Left forelimb (tissue), 1 donor: ENCODE measurements at places on chromosomes 3 and 15.

DNA sequence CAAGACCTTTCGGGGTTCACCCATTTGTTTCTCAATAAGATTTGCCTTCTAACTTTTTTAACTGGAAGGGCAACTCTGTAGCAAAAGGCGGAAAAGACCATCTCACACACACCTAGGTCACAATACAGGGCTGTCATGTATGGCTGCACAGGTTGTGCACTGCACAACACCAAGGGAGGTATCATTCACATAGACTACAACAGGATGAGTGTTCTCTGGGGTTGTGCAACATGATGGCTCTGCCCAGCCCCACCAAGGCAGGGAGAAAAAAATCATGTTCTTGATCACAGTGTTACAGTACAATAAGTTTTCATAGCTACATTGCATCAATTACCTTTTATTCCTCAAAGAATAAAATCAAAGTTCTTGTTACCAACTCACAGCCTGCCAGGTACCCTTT, 52.8 kb downstream of the ANXA2 start:
- no peak for DNase-seq

- no peak for DNase-seq
Measured at GRCh38 chr3:188197388-188197847, 43.5 kb downstream of the LPP start.

GRCh38 chr3:52310861-52311575, 5.1 kb upstream of the DNAH1 start:
- DNase-seq, result no peak

- no peak for DNase-seq
Measured at GRCh38 chr3:13863965-13864595, 15.8 kb downstream of the WNT7A start.

GRCh38 chr3:78632925-78633553, 1134.8 kb downstream of the ROBO1 start:
- no peak for DNase-seq

- no peak for DNase-seq
Measured at GRCh38 chr15:59999612-60000112, 4.4 kb upstream of the FOXB1 start.

DNA sequence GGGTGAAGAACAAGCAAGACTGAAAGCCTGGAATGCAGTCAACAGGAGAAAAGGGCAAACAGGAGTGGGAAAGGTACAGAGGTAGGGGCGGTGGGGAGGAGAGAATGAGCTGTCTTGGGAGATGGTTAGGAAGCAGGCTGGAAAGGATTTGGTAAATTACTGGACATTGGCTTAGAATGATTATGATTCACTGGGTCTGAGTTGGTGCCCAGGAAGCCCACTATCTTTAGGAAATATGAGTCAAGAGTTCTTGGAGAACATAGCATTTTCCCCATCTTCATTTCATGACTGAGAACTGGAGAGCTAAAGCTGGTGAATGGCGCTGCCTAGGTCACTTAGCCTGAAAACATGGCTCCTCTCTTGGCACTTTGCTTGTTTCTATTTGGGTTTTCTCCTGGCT, 74.7 kb upstream of the C3orf80 start:
- DNase-seq, result no peak

DNA sequence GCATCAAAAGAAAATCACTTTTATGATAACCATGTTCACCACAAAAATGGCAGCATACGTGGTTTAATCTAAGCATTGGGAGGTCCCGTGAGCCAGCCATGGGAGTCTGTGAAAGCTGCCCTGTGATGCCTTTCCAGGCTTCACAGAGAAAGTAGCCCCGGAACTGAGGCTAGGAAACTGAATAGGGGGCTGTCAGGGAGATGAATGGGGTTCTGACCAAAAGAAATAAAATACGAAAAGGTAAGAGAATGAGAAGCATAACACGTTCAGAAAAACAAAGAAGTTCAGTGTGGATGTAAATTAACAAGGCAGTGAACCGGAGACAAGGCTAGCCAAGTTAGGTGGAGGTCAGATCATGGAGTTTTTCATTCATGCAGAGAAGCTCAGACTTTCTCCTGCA, 118.9 kb downstream of the ANXA2 start:
- DNase-seq, result no peak

GRCh38 chr15:53525894-53526293, 233.6 kb downstream of the WDR72 start:
- no peak for DNase-seq

GRCh38 chr15:48400086-48400485, 68.9 kb downstream of the DUT start:
- DNase-seq, result no peak

- no peak for DNase-seq
Measured at GRCh38 chr3:308597-309321, 112.2 kb downstream of the CHL1 start.

DNA sequence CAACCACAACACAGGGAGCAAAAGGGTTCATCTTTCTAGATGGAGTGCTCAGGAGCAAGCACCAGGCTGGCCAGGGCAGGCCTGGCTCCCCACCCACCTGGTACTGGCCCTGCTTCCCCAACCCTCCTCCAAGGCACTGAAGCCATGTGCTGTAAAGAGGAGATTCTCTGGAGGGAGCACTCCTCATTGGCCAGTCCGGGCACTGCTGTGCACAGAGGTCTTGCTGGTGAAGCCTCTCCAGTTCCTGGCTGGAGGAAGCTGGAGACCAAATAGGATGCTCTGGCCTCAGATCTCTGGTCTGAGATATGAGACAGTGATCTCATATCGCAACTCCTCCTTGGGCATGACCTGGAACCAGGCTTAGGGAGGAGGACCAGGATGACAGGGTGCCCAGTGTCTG, 7.7 kb upstream of the SEMA3F start:
- DNase-seq, result no peak

DNA sequence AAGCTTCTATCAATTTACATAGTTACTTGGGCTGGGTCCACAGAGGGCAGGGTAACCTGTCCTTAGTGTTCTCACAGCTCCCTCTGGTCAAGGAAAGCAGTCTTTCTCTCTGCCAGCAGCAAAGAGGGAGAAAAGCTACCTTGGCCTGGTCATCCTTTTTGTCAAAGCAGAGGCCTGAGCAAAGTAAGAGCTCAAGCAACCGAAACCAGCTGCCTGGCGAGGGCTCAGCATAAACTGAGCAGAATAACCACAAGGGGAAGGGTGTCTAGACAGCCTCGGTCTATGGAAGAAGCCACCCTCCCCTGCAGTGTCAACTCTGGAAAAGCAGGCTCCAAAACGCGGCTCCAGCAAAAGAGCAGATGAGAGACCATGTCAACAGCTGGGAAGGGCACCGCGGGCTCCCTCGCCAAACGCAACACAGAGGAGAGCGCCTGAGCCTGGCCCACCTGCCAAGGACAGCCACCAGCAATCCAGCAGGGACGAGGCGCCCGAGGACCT, 17.4 kb downstream of the LRIG1 start:
- peak; percentile 64 for DNase-seq

DNA sequence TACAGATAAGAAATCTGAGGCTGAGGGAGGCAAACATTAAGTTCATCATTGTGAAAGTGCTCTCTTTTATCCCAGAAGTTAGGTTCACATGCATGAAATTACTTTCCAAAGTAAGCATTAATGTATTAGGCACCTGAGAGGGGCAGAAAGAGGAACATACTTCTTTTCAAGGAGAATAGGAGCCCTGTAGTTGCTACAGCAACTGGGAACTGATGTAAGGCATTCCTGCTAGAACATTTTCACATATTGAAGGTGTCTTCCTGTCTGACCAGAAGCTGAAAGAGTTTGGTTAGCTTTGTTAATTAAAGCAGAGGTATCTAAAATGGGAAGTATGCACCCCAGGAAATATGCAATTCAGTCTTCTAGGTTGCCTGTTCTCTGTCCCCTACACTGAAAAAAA, 65.5 kb upstream of the ZBTB20 start:
- no peak for DNase-seq

DNA sequence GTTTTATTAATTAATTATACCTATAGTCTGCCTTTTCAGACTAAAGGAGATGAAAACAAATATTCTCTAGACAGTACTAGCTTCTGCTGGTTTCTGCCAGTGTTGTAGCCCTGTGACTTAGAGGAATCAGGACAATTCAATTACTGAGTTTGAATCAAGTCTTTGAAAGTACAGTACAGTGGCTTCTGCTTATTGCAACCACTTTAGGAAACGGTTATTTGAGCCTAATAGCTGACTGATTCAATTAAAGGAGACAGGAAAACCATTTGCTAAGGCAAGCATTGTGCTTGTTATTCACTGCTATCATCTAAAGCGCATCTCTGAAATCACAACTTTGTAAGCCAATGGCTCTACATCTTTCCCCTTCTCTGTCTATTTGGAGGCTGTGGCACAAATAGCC, 90.1 kb upstream of the ARL6 start:
- no peak for DNase-seq

- no peak for DNase-seq
Measured at GRCh38 chr3:170826047-170826446, 43.9 kb downstream of the RPL22L1 start.

- no peak for DNase-seq
Measured at GRCh38 chr3:66261355-66261754, 40.6 kb downstream of the SLC25A26 start.
